ENCODE measurements at places on chromosomes 7 and 10.
A peak's percentile ranks its signal among the peaks of the same experiment; 100 is the strongest.

GRCh38 chr10:116913695-116914094, 64.4 kb downstream of the ENO4 start:
- DNase-seq, result no peak

DNA sequence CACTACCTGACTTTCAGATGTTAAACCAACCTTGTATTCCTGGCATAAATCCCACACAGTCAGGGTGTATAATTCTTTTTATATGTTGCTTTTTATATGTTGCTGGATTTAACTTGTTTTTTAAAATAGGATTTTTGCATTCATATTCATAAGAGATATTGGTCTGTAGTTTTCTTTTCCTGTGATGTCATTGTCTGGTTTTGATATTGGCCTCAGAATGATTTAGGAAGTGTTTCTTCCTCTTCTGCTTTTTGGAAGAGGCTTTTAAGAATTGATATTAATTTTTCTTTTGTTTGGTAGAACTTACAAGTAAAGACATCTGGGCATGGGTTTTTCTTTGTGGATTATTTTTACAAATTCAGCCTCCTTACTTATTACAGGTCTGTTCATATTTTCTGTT, 93.1 kb downstream of the CARD11 start:
- DNase-seq, result no peak

- no peak for DNase-seq
These were observed 144.6 kb downstream of the DNAJB6 start for GRCh38 chr7:157481389-157481788.

DNA sequence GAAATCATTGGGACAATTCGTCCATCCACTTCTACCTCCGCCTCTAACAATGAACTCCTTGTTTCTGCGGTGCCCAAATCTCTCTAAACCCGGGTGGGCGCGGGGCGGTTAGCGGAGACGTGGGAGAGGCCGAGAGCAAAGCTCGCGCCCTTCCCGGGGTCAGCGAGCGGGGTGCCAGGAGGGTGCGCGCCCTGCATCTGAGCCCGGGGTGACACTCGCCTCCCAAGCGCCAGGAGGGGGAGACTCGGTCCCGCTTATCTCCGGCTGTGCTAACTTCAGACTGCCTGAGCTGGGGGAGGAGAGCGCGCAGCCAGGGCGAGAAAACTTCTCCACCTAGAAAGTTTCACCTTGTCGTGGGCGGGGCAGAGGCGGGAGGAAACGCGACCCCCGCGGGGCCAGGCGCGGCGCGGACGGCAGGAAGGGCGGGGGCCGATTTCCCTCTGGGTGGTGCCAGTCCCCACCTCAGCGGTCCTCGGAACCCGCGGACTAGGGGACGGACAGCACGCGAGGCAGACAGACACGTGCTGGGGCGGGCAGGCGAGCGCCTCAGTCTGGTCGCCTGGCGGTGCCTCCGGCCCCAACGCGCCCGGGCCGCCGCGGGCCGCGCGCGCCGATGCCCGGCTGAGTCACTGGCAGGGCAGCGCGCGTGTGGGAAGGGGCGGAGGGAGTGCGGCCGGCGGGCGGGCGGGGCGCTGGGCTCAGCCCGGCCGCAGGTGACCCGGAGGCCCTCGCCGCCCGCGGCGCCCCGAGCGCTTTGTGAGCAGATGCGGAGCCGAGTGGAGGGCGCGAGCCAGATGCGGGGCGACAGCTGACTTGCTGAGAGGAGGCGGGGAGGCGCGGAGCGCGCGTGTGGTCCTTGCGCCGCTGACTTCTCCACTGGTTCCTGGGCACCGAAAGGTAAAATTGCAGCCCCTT, at the start of gene MET:
Gene MET, plus strand, starts transcription at position 516 of the 915 bp plus-strand sequence. CDS start 26,889 bp downstream, outside the sequence.
- DNase-seq, result no peak

DNA sequence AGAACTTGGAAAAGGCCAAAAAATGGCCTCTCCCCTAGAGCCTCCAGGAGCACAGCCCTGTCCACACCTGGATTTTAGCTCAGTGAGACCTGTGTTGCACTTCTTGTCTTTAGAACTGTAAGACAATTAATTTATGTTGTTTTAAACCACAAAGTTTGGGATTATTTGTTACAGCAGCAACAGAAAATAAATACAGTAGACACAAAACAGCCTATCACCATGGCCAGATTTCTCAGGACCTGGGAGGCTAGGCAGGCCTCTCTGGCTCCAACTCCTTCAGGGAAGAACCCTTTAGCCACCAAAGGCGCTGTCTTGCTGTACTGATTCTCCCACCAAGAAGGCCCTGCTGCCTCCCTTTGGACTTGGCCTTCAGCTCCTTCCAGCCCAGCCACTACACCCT, 54.1 kb upstream of the PSAP start:
- DNase-seq, result no peak

DNA sequence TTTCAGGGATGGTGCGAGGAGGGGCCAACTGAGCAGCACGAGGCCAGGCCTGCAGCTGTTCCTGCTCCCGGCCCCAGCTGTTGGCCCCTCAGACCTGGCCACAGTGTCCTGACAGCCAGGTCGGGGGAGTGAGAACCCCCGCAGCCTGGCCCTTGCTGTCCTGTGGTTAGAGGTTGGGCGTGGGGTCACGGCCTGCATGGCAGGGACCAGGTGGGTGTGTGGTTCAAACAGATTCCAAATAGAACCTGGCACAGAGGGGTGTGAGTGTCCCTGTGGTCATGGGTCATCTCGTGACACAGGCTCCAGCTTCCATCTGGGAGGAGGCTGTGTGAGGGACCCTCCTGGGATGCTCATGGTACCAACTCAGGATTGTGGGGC, 10.3 kb downstream of the NPTX2 start:
- no peak for DNase-seq

GRCh38 chr10:80589726-80590373, 52.1 kb downstream of the SH2D4B start:
- no peak for DNase-seq

GRCh38 chr7:84916161-84916560, 270.7 kb downstream of the SEMA3D start:
- no peak for DNase-seq

GRCh38 chr10:69470463-69471384, 19.5 kb downstream of the TSPAN15 start:
- no peak for DNase-seq

DNA sequence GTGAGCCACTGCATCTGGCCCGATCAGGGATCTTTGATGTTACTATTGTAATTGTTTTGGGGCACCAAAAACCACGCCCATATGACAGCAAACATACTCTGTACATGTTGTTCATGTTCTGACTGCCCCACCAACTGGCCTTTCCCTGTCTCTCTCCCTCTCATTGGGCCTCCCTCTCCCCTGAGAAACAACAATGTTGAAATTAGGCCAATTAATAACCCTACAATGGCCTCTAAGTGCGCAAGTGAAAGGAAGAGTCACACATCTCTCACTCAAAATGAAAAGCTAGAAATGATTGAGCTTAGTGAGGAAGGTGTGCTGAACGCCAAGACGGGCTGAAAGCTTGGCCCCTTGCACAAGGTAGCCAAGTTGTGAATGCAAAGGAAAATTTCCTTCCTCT, 50.3 kb upstream of the SDK1 start:
- DNase-seq, result no peak

DNA sequence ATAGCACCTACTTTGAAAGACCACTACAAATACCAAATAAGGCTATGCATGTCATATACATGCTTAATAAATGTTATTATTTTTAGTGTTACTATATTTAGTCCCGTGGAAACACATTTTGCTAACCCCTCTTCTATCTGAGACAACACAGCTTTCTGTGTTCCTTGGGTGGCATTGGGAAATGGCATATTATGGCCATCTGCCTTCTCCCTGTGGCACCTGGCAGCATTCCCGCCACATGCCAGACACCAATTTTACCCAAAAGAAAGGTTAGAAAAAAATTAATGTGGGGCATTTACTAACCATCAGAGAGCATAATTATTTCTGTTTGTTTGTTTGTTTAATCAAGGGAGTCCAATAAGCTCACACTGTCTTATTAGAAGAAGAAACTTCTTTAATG, 168.6 kb upstream of the ETV1 start:
- DNase-seq, result no peak

DNA sequence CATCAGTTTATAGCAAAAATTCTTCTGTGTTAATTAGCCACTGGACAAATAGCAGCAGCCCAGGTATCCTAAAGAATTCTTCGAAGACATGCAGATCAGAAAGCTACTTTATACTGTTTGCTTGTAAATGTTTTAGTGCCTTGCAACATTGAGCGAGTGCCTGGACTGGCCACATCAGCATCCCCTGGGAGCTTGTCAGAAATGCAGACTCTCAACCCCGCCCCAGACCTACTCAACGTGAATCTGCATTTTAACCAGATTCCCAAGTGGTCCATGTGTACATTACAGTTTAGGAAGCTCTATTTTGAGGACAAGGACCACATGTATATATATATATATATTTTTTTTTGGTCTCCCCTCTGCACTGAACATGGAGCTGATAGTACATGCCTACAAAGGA, 18.5 kb upstream of the PLEKHS1 start:
- DNase-seq, result no peak

DNA sequence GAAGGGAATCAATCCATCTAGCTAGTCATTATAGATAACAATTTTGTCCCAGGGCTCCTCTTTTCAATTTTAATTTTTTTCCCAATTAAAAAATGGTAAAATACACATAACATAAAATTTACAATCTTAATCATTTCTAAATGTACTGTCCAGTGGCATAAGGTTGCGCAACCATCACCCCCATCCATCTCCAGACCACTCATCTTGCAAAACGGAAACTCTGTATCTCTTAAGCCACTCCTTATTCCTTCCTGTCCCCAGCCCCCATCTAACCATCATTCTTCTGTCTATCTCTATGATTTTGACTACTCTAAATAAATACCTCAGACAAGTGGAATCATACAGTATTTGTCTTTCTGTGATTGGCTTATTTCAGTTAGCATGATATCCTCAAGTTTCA, 46.1 kb upstream of the RAB18 start:
- DNase-seq, result no peak

DNA sequence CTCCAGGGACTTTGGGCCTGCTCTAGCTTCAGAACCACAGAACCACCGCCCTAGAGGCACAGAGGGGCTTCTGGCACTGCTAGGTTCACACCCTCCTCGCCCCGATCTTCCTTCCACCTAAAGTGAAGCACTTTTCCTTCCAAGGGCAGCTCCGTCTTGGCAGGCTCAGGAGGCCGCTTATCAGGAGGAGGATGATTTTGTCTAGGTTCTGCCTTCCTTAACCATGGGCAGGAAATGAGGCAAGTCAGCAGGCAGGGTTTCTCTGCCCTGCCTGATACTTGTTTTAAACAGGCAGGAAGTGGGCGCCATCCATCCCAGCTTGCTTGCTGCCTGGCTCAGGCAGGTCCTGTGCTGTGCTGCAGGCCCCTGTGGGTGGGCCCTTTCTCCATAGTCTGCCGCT, 8.3 kb upstream of the ATP6V0E2 start:
- peak; percentile 90 for DNase-seq

DNA sequence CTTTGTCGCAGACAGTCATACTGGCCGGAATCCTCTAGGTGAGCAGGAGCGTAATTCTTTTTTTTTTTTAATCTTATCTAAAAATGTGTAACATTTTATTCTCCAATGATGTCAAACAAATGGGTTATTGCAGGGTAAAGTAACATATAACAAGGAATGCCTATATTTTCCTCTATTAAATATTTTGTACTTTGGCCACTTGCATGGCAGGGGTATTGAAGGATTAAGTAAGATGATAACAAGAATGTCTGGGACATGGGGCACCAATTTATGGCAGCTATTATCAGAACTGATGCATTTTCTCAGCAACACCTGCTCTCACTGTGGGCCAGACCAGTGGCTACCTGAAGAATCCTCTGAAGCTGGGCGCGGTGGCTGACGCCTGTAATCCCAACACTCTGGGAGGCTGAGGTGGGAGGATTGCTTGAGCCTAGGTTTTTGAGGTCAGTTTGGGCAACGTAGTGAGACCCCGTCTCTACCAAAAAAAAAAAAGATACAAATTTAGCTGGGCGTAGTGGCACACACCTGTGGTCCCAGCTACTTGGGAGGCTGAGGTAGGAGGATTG, 24.0 kb upstream of the SNX10 start:
- no peak for DNase-seq

DNA sequence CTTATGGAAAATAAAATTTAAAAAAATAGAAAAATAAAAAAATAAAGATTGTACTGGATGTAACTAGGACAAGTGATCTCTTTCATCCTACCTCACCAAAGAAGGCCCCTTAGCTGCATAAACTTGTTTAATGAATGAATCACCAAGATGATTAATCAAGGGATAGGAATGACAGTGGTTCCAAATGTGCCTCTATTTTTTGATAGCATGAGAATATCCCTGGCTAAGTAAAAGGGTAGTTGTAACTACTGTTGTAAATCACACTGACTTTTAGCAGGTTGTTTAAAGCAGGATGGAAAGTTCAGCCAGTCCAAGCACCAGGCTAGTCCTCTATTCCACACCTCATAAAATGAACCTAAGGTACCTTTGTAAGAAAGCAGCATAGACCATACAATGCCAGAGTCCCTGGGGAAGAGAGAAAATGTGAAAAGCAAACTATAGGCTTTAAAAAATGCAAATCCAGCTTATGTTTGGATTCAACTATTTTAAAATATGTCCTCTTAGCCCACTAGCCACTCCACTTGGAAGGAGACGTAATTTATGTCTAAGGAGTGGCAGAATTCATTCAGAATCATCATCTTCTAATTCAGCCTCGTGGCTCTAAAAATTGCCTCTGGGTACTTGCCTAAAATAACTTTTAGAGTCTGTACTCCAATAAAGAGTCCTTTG, 126.8 kb downstream of the SKIDA1 start:
- no peak for DNase-seq

DNA sequence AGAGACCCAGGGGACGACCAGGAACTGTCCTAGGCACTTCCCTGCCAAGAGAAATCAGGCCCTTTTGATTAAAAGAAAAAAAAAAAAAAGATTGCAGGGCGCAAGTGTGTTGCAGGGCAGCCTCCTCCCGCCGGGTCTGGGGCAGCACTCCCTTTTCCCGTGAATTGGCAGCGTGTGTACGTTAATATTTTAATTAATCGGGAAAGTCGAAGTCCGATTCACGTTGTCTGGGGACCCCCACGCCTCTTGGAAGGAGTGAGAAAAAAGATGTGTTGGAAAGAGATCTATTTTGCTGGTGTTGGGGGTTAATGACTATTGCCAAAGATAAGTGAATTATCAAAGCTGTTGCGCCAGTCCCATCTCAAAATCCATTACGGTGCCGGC, 1.3 kb upstream of the EBF3 start:
- no peak for DNase-seq

- no peak for DNase-seq
These were observed 53.1 kb downstream of the TEX36 start for GRCh38 chr10:125629758-125630376.

GRCh38 chr10:21732067-21732772, 198.2 kb downstream of the MLLT10 start:
- no peak for DNase-seq

- no peak for DNase-seq
These were observed 124.2 kb upstream of the PDLIM1 start for GRCh38 chr10:95414844-95415485.

DNA sequence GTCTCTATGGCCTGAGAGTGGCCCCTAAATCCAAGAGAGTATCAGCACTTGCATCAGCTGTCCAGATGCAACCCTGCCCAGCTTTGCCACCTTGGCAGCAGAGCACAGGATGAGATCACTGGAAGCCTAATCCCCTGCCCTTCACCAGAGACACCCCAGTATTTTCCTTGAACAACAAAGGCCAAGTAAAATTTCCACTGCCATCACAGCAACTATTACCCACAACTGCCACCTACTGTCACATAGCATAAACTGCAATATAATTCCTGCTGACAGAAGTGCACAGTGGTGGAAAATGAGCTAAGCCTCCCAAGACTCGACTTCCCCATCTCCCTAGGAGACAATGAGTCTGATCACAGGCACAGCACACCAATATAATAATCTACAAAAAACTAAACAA, 462.8 kb upstream of the ZWINT start:
- DNase-seq, result no peak
